ENCODE measurements at places on chromosomes 2 and 18. TPM values are rescaled to one million over a fixed set of nuclear protein-coding genes. Genes with fewer than 3 reads are reported as not detected.

The C2orf80 gene
- total RNA-seq: not detected

The MYOM1 gene
- total RNA-seq: 0.84 TPM

The CFAP65 gene
- total RNA-seq: not detected

The CD28 gene
- 64.1 TPM for total RNA-seq

The UPP2 gene
- not detected for total RNA-seq

The SCN7A gene
- not detected for total RNA-seq

The C2orf66 gene
- not detected for total RNA-seq

The HOXD13 gene
- total RNA-seq: not detected

The COLEC12 gene
- total RNA-seq: not detected

The GREB1 gene
- 0.55 TPM for total RNA-seq

The CNRIP1 gene
- total RNA-seq: 0.11 TPM

The MDH1B gene
- 0.81 TPM for total RNA-seq
